Mesenteric fat pad (tissue), 1 donor: ENCODE measurements at places on chromosomes 5 and 9. TPM values are rescaled to one million over a fixed set of nuclear protein-coding genes. Genes with fewer than 3 reads are reported as not detected.

Gene SPATA9
- 3.5 TPM for total RNA-seq

Gene MRPS30
- total RNA-seq, result 28.5 TPM

GRCh38 chr9:125393426-125393825 lies 131.8 kb downstream of the GAPVD1 start:
- DNase-seq, result no peak

- no peak for DNase-seq
Observed at GRCh38 chr5:164359260-164360255, 854.1 kb downstream of the MAT2B start.

Gene CARTPT
- total RNA-seq, result not detected

DNA sequence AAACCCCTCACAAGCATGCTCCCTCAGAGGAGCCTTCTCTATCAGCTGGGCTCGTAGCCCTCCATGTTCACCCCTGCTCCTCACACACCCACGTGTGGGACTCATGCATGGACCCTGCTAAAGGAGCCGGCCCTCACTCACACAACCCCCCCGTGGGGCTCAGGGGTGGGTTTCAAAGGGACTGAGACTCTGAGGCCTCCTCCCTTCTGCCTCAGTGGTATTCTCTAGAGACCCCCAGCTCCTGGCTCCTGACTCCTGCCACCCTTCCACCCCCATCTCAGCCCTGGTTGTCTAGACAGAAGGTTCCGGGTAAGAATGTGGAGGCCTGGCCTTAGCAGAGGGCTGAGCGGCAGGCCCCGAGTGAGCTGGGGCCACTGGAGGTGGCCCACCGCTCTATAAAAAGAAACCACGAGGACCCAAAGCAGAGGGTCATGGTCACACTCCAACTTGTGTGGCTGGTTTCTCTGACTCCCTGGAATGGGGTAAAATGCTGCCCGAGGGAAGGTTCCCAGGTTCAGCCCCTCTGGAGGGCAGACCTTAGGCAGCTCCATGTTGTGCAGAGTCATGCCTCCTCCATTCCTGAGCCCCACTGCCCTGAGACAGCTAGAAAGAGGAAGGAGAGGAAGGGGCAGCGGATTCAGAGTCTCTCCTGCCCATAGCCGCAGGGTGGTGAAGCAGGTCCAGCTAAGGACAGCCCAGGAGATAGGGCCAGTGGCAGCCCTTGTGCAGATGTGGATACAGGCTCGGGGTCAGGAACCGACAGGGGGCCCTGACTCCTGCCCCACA lies 10.8 kb downstream of the SEPTIN8 start:
- peak; percentile 30 for DNase-seq

DNA sequence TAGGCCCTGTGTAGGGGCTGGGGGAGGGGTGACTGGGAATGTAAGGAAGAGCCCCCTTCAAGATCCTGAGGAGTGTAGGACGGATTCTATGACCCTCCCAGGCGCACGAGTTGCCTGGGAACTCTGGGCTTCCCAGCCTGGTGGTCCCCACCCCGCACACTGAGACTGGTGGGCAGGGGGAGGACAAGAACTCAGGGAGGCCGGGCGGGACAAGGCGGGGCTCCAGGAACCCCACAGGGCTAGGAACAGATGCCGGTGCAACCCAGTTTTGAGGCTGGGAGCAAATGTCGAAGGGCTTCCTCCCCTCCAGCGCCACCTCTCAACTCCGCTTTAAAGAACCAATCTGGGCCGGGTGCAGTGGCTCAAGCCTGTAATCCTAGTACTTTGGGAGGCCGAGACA lies 1.3 kb upstream of the VDAC1 start:
- no peak for DNase-seq

DNA sequence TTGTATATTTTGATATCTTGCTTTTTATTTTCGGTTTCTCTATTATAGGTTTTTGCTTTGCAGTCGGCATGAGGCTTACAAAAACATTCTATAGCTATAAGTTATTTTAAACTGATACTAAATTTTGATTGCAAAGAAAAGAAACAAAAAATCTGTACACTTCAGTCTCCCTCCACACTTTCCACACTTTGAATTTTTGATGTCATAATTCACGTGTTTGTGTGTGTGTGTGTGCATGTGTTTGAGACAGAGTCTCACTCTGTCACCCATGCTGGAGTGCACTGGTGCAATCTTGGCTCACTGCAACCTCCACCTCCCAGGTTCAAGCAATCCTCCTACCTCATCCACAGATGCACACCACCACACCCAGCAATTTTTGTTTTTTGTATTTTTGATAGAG lies 124.9 kb downstream of the MRPS30 start:
- DNase-seq, result no peak

GRCh38 chr9:91782708-91783214 lies 167.3 kb downstream of the ROR2 start:
- DNase-seq, result peak; percentile 39

- no peak for DNase-seq
Observed at GRCh38 chr5:132679166-132679565, 5.4 kb downstream of the IL4 start.

Gene ENC1
- 11.9 TPM for total RNA-seq

DNA sequence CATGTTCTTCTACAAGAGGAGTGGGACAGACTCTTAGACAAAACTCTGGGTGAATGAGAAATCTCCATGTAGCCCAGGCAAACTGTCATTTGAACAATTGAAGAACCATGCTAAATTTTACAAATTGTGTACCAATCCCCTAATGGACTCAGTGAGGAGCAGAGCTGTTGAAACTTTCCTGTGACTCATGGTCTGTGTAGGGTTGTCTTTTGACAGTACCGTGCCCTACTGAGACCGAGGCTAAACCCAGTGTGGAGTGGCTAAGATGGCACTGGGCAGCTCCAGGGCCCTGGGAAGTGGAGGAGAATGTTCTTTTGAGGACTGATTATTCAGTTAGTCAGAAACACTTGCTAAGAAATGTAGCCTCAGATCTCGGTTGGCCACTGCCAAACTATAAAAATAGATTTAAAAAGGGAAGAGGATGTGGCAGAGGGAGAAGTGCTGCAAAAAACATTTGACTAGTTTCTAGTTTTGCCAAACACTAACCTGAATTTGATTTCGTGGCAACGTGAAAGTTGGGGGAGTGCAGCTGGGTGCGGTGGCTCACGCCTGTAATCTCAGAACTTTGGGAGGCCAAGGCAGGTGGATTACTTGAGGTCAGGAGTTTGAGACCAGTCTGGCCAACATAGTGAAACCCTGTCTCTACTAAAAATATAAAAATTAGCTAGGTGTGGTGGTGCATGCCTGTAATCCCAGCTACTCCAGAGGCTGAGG lies 24.7 kb downstream of the POU4F3 start:
- no peak for DNase-seq

DNA sequence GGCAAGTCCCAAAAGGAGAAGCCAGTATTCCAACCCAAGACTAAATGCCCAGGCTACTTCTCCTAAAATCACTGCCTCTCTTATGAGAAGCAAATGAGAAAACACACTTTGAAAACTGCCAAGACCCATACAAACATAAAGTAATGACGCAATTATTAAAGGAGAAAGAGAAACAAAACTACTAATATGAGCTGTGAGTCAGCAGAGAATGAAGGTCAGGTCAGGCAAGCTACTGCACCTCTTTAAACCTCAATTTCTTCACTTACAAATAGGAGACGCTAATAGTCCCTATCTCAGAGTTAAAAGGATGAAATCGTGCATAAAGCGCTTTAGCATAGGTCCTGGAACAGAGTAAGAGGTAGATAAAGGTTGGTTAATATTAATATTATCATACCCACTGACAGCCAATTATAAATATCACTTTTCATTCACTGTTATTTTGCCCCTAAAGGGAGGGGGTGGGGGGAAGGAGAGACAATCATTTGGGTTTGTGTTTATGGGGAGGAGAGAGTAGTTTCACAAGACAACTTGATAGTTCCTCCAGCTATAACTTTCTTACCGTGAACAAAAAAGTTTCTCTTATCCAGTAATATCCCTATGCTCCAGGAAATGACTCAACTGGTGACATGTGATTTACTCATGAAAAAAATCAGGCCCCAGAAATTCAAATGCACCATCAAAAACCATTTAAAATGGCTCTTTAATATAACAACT lies 3.6 kb downstream of the PSMB7 start:
- no peak for DNase-seq

Gene SAXO1
- total RNA-seq, result not detected

DNA sequence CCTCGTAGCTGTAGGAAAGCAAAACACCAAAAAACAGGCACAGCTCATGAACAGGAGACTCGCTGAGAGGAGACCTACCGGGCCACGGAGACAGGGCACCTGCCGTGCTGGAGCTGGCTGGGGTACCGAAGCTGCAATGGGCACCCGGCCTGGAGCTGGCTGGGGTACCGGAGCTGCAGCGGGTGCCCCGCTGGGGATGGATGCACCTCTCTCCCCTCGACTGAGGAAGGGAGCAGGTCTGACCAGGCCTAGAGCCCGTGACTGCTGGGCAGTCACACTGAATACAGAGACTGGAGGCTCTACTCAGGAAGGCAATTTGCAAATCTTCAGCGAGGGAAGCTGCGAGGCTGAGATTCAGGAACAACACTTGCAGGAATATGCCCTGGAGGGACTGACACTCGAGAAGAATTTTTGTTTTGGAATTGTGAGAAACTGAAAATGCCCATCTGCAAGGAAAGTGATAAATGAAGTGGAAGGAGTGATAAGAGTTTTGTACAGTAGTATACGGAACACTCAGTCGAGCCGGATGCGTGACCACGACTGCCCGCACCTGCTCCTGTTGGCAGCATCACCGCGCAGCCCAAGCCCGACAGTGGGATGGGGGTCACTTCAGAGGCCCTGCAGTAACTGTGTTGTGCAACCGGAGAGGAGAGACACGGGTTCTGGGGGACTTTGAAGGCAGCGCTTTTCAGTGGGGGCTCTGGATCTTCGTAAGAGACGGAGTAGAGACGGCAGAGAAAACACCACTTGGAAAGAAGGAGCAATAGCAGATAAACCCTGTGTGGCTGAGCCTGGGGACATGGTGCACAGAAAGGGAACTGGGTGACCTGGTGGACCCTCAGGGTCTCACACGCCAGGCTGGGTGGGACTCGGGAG lies 27.9 kb upstream of the LPCAT1 start:
- peak; percentile 72 for DNase-seq

Gene GABBR2
- not detected for total RNA-seq

- no peak for DNase-seq
Observed at GRCh38 chr9:137305798-137306065, 3.7 kb upstream of the NRARP start.

DNA sequence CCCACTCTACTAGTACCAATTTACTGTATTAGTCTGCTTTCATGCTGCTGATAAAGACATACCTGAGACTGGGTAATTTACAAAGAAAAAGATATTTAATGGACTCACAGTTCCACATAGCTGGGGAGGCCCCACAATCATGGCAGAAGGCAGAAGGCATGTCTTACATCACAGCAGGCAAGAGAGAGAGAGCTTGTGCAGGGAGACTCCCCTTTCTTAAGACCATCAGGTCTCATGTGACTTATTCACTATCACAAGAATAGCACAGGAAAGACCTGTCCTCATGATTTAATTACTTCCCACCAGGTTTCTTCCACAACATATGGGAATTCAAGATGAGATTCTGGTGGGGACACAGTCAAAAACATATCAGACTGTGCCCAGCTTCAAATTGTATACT lies 11.5 kb downstream of the UGT3A1 start:
- no peak for DNase-seq

DNA sequence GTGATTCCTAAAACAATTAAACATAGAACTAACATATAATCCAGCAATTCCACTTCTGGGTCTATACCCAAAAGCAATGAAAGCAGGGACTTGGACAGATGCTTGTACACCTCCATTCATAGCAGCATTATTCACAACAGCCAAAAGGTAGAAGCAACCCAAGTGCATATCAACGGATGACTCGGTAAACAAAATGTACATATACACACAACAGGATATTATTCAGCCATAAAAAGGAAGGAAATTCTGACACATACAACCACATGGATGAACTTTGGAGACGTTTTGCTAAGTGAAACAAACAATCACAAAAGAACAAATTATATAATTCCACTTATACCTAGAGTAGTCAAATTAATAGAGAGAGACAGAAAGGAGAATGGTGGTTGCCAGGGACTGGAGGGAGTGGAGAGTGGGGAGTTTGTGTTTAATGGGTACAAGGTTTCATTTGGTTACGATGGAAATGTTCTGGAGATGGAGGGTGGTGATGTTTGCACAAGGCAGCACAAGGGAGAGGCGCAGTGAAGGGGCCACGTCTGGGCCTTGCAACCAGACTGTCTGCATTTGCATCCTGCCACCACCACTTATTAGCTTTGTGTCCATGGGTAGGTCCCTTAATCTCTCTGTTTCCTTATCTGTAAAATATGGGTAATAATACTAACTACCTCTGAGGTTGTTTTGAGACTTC lies 36.3 kb upstream of the RLN1 start:
- no peak for DNase-seq

DNA sequence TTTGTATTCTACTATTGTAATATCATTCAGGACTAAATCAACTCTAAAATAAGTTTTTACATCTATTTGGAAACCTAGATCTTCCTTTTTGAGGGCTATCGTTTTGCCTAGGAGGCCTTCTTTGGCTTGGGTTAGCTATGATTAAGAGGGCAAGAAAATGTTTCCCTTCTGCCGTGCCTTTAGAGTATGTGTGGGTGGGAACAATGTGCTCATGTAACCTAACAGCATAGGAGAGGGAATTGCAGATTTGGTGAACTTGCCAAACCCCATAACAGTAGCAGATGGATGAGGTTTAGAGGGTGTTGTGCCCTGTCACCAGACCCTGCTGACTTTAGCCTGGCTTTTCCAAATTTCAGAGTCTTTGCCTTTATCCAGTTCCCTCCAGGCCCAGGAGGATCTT lies 339.0 kb downstream of the ADGRV1 start:
- no peak for DNase-seq

DNA sequence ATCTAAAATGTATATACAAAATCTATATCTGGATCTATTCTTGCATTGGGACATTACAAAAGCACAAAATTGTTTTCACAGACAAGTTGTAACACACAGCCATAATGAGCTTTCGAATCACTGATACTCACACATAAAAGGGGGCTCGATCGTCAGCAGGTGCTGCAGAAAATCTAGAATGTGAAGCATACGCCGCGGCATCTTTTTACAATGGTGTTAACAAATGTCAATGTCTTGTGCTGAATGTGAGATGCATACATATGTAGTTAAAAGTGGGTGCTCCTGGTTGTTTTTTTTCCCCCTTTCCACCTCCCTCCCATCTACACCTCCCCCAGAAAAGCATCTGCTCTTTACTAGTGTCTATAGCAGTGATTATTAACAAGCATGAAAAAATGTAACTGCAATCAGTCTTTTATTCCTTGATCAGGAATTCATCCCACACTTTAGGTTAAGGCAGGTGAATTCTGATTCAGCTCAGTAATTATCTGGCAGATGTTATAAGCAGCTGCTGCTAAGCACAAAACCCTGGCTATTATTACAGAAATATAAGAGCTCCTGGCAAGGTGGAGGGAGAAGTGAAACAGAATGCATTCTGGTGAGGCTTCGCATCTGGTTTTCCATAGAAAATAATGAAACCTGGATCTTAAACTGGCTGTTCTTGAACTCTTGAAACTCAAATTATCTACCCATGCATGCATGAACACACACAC lies 114.1 kb downstream of the MPDZ start:
- DNase-seq, result no peak

DNA sequence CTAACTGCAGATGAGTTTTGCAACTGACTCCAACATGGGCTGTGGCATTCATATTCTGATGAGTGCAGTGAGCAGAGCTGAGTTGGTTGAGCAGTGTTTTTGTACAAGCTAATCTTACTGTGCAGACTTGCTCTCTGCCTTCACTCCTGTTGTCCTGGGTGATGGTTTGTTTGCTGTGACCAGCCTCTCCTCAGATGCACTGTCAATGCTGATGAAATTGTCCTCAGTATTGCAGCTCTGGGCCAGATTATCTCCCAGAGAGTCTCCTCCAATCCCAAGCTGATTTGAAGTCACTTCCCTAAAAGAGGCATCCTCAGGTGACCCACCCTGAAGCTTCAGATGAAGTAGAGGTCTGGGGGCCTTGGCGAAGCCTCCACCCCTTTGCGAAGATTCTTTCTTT lies 581.8 kb downstream of the ACTL7B start:
- no peak for DNase-seq
